T-helper 22 cell (primary cell): ENCODE measurements at places on chromosomes 6 and 20.

DNA sequence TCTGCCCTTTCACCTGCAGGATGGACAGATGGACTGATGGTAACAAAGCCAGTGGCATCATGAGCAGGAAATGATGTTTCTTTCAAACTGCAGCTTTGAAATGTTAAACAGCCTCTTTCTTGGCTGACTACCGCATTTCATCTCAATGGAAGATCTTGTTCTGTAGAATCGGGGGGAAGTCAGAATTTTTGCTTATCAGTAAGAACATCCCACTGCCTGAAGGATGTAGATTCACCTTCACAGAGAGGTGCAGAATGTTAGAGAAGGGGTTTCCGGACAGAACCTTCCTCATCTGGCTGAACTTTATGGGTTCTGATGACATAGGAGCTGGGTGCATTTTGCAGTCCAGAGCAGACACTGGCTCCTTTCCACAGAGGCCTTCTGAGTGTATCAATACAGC, 32.7 kb downstream of the GGTLC1 start:
- no peak for DNase-seq

- no peak for DNase-seq
Measured at GRCh38 chr6:87074101-87074621, 20.7 kb downstream of the CGA start.

GRCh38 chr20:5146099-5146668, 19.4 kb downstream of the CDS2 start:
- no peak for DNase-seq

DNA sequence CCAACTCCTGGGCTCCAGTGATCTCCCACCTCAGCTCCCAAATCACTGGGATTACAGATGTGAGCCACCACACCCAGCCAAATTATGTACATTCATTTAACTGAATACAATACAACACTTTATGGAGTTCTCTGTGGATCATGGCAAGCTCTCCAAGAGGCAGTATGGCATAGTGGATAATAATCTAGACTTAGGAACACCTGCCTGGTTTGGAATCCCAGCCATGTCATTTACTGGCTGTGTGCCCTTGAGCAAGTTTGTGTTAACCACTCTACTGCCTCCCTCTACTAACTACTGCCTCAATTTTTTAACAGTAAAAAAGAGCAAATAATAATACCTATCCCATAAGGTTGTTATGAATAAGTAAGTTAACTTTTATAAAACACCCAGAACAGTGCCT, 1.9 kb upstream of the ETV7 start:
- no peak for DNase-seq

- no peak for DNase-seq
Measured at GRCh38 chr6:38673397-38674165, 29.4 kb downstream of the GLO1 start.
